ENCODE measurements at places on chromosomes 3 and 15. TPM values are rescaled to one million over a fixed set of nuclear protein-coding genes. Genes with fewer than 3 reads are reported as not detected.

LRRC31 gene
- total RNA-seq: not detected

SH2D7 gene
- total RNA-seq: not detected

CPNE9 gene
- total RNA-seq: not detected

WNT5A gene
- 58.7 TPM for total RNA-seq

OR5K2 gene
- total RNA-seq: not detected

SKOR1 gene
- 0.25 TPM for total RNA-seq

CA12 gene
- 7.2 TPM for total RNA-seq

CKMT1B gene
- total RNA-seq: 0.89 TPM

SERPINI2 gene
- total RNA-seq: not detected

TUSC7 gene
- not detected for total RNA-seq

LTF gene
- total RNA-seq: not detected

MYL3 gene
- total RNA-seq: 8.5 TPM

TMEM266 gene
- total RNA-seq: 0.25 TPM
